ENCODE measurements at places on chromosomes 6 and 20.

GRCh38 chr20:37703035-37703845 lies 9.4 kb downstream of the CTNNBL1 start:
- H3K4me3 ChIP-seq, result no peak overlapping the region
- H3K36me3 ChIP-seq, result no peaks in the 10 kb centered on the region
- no peak for DNase-seq
- no peak overlapping the region for H3K27ac ChIP-seq
- H3K27me3 ChIP-seq, result no peaks in the 10 kb centered on the region
- H3K4me1 ChIP-seq, result no peaks in the 10 kb centered on the region

- no peak overlapping the region for H3K4me3 ChIP-seq
- DNase-seq, result no peak
- H3K27ac ChIP-seq, result no peak overlapping the region
- no peaks in the 10 kb centered on the region for H3K27me3 ChIP-seq
These were observed 63.4 kb downstream of the PRDM1 start for GRCh38 chr6:106149472-106150069.

GRCh38 chr6:137776786-137777686 lies 90.0 kb upstream of the TNFAIP3 start:
- no peak overlapping the region for H3K27ac ChIP-seq
- no peak overlapping the region for H3K4me3 ChIP-seq
- DNase-seq, result no peak
- no peaks in the 10 kb centered on the region for H3K27me3 ChIP-seq
- no peaks in the 10 kb centered on the region for H3K36me3 ChIP-seq

DNA sequence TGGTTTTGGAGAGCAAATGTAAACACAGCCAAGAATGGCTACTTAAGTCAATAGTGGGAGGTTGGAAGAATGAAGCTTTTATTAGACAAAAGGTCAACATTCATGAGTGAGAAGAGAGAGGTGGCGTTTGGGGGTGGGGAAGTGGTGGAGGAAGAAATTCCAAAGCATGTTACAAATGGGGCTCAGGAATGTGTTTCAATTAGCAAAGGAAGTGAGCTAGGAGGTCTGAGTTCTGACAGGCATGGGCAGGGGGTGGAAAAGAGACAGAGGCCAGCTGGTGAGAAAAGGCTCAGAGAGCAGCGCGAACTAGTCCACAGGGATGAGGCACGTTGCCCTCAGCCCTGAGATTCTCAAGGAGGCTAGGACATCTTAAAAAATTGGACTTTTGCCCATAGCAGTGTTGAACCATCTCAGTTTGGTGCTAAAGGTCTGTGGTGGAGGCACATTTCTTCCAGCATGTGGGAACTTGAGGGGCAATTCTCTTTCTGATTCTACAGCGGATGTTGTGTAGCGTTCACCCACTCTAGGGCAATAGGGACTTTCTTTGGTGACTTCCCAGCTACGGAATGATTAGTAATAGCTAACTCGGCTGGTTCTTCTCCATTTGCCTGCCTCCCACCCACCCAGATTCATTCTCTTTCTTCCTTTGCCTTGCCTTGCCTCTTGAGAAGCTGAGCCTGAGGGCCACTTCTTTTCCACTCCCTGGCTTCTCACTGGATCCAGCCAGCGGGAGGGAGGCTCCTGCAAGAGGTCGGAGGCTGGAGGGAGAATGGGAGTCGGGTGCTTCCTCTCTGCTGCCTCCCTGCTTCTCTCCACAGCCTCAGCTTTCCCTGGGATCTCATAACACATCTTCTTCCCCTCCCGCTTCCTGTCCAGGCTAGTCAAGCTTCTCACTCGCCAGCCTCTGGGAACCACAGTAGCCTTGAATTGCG lies 45.1 kb upstream of the NEDD9 start:
- peaks cover 14% of the 10 kb centered on the region for H3K4me1 ChIP-seq
- H3K27ac ChIP-seq, result no peak overlapping the region
- H3K36me3 ChIP-seq, result no peaks in the 10 kb centered on the region
- DNase-seq, result no peak
- no peak overlapping the region for H3K4me3 ChIP-seq

- DNase-seq, result no peak
- H3K4me1 ChIP-seq, result peaks cover 3% of the 10 kb centered on the region
- no peak overlapping the region for H3K4me3 ChIP-seq
- no peak overlapping the region for H3K27ac ChIP-seq
- no peaks in the 10 kb centered on the region for H3K36me3 ChIP-seq
These were observed 10.6 kb downstream of the ARMH2 start for GRCh38 chr6:24788031-24788665.

- H3K27ac ChIP-seq, result no peak overlapping the region
- H3K36me3 ChIP-seq, result no peaks in the 10 kb centered on the region
- H3K4me1 ChIP-seq, result no peaks in the 10 kb centered on the region
- no peak for DNase-seq
- H3K4me3 ChIP-seq, result no peak overlapping the region
These were observed 159.4 kb upstream of the TAB2 start for GRCh38 chr6:149158076-149158475.

GRCh38 chr6:16047435-16047990 lies 81.4 kb upstream of the MYLIP start:
- H3K4me1 ChIP-seq, result no peaks in the 10 kb centered on the region
- no peaks in the 10 kb centered on the region for H3K36me3 ChIP-seq
- no peak for DNase-seq
- no peaks in the 10 kb centered on the region for H3K27me3 ChIP-seq
- no peak overlapping the region for H3K27ac ChIP-seq

- H3K4me3 ChIP-seq, result no peak overlapping the region
- DNase-seq, result no peak
- no peaks in the 10 kb centered on the region for H3K27me3 ChIP-seq
- H3K27ac ChIP-seq, result no peak overlapping the region
- H3K4me1 ChIP-seq, result no peaks in the 10 kb centered on the region
These were observed 4.8 kb downstream of the PHF20 start for GRCh38 chr20:35776513-35777101.

DNA sequence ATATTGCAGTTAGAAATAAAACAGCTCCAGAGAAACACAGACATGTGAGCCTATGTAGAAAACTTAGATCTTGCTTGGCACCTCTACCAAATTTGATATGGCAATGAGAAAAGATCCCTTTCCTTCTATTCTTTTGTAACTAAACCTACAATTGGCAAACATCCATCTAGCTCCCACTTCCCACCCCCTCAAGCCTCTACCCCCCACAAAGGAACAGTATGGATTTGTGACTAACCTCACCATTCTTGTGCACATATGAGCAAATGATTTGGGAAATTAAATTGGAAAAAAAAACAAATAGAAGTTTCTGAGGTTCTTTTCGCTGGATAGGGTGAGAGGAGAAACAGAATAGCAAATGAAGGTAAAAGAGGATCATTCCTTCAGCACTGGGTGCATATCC lies 85.8 kb upstream of the TIAM2 start:
- no peaks in the 10 kb centered on the region for H3K27me3 ChIP-seq
- DNase-seq, result no peak
- no peak overlapping the region for H3K27ac ChIP-seq
- H3K36me3 ChIP-seq, result no peaks in the 10 kb centered on the region

DNA sequence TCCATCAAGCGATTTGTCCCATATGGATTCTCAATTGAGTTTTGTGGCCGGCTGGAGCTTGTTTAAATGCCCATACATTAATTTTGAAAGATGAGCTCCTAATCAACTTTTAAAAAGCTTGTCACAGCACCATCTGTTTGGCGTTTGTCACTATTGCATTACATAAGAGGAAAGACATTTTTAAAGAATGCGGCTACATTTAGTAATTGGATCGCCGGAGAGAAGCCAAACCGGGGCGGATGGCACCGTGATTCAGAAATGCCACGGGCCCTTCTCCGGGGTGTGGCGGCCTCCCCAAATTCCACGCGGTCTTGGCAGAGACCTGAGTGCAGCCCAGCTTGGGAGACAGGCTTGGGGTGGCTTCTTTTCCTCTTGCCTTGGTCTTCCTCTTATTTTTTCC lies 67.7 kb upstream of the ZNFX1 start:
- no peak overlapping the region for H3K27ac ChIP-seq
- no peaks in the 10 kb centered on the region for H3K36me3 ChIP-seq
- H3K4me1 ChIP-seq, result no peaks in the 10 kb centered on the region
- no peak overlapping the region for H3K4me3 ChIP-seq

- no peak for DNase-seq
- no peaks in the 10 kb centered on the region for H3K36me3 ChIP-seq
- H3K27me3 ChIP-seq, result no peaks in the 10 kb centered on the region
- H3K4me3 ChIP-seq, result no peak overlapping the region
- H3K4me1 ChIP-seq, result no peaks in the 10 kb centered on the region
These were observed 503.8 kb upstream of the MARCKS start for GRCh38 chr6:113353392-113353791.

GRCh38 chr20:24018796-24019195 lies 30.2 kb upstream of the GGTLC1 start:
- no peak overlapping the region for H3K4me3 ChIP-seq
- H3K27me3 ChIP-seq, result no peaks in the 10 kb centered on the region
- no peak overlapping the region for H3K27ac ChIP-seq
- DNase-seq, result no peak

DNA sequence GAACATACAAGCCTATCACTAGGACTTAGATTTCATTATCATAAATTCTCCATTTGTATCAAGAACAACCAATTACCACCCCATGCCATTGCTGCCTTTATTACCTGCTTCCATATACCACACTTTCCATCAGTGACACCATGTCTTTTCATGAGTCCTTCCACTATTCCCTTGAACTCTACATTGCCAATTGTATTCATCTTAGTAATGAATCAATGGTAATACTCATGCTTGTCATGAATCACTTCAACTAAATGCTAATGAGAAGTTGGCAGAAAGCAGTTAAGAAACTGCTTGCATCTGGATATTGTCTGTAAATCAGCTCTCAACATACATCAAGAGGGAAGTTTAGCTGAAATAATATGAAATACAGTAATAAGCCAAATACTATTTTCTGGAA lies 61.2 kb upstream of the RNF217 start:
- H3K4me1 ChIP-seq, result no peaks in the 10 kb centered on the region
- H3K27ac ChIP-seq, result no peak overlapping the region
- H3K4me3 ChIP-seq, result no peak overlapping the region
- H3K27me3 ChIP-seq, result no peaks in the 10 kb centered on the region

DNA sequence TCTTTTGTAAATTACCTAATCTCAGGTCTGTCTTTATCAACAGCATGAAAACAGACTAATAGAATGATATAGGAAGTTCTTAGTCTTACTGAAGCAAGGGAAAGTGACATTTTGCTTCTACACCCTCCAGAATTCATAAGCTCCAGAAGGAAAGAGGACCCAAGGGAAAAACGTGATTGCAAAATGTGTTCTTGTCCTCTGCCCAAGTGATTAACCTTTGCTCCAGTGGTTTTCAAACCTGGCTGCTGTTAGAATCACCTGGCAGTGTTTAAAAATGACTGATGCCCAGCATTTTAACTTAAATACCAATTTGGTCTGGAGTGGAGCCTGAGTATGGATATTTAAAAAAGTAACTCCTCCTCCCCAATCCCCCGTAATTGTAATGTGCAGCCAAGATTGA lies 191.4 kb downstream of the SLC16A10 start:
- H3K36me3 ChIP-seq, result peaks cover 6% of the 10 kb centered on the region
- H3K4me1 ChIP-seq, result no peaks in the 10 kb centered on the region
- no peak overlapping the region for H3K4me3 ChIP-seq

DNA sequence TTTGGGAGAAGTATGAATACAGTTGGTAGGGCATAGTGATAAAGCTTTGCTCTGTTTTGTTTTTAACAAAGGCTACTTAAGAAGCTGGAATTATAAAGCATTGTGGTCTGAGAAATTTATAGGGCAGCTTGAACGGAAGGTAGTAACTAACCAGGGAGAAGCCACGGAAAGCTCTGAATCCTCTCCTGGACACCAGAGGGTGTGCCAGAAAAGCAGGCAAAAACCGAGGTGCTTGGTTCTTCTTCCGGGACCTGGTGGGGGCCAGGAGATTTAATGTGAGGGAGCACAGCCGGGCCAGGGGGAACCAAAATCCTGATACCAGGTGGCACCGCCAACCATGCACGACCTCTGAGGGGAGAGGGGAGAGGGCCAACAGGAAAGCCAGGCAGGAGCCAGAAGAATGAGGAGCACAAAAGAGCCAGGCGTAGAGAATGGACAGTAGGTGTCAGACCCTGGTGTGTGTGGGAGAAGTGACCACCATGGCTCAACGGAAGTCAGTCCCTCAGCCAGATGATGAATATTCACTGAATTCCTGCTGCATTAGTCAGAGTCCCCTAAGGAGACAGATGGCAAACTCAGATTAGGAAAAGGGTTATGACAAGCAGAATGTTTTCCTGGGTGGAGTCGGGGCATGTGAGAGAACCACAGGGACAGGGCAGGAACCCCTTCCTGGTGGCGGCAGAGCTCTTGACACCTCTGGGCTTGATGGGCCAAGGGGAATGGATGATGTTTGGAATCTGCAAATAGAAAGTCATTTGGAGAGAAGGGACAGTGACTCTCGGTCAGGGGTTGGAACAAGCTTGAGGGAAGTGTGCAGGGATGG lies 262.3 kb downstream of the ZNF217 start:
- no peak for DNase-seq
- H3K4me3 ChIP-seq, result no peak overlapping the region
- no peaks in the 10 kb centered on the region for H3K27me3 ChIP-seq
- no peaks in the 10 kb centered on the region for H3K36me3 ChIP-seq

GRCh38 chr6:77040568-77041195 lies 422.6 kb downstream of the HTR1B start:
- no peak overlapping the region for H3K27ac ChIP-seq
- H3K36me3 ChIP-seq, result no peaks in the 10 kb centered on the region
- no peak for DNase-seq
- H3K4me1 ChIP-seq, result no peaks in the 10 kb centered on the region

- no peaks in the 10 kb centered on the region for H3K27me3 ChIP-seq
- H3K4me3 ChIP-seq, result no peak overlapping the region
- DNase-seq, result no peak
- no peaks in the 10 kb centered on the region for H3K36me3 ChIP-seq
These were observed 160.8 kb downstream of the PDE7B start for GRCh38 chr6:136012198-136012887.

- H3K4me1 ChIP-seq, result no peaks in the 10 kb centered on the region
- no peaks in the 10 kb centered on the region for H3K27me3 ChIP-seq
- H3K27ac ChIP-seq, result no peak overlapping the region
- H3K36me3 ChIP-seq, result no peaks in the 10 kb centered on the region
These were observed 166.6 kb upstream of the KHDRBS2 start for GRCh38 chr6:62452586-62452985.

- no peak overlapping the region for H3K27ac ChIP-seq
- H3K4me3 ChIP-seq, result no peak overlapping the region
- no peaks in the 10 kb centered on the region for H3K27me3 ChIP-seq
- no peaks in the 10 kb centered on the region for H3K36me3 ChIP-seq
These were observed 162.5 kb downstream of the CDH4 start for GRCh38 chr20:61414455-61414991.

DNA sequence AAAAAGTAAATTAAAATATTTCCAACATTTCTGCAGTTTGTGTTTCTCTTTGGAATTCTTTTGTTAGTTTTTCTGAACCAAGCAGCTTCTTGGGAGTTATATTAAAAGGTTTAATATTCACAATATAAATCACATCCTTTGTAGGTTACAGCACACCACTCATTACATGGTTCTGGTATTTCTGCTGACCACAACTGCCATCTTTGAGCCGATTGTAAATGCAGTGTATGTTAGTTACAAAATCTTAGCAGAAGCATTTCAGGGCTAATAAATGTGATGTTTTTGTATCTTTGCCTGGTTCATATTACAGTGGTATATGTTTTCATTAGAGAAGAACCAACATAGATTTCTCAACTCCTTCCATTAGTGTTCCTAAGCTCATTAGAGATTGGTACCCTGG lies 19.1 kb upstream of the TSHZ2 start:
- no peak overlapping the region for H3K27ac ChIP-seq
- no peaks in the 10 kb centered on the region for H3K36me3 ChIP-seq
- H3K4me3 ChIP-seq, result no peak overlapping the region
- DNase-seq, result no peak
- H3K4me1 ChIP-seq, result no peaks in the 10 kb centered on the region

All from pancreas (tissue), 10 donors.